ENCODE measurements at places on chromosomes 16 and 17.

DNA sequence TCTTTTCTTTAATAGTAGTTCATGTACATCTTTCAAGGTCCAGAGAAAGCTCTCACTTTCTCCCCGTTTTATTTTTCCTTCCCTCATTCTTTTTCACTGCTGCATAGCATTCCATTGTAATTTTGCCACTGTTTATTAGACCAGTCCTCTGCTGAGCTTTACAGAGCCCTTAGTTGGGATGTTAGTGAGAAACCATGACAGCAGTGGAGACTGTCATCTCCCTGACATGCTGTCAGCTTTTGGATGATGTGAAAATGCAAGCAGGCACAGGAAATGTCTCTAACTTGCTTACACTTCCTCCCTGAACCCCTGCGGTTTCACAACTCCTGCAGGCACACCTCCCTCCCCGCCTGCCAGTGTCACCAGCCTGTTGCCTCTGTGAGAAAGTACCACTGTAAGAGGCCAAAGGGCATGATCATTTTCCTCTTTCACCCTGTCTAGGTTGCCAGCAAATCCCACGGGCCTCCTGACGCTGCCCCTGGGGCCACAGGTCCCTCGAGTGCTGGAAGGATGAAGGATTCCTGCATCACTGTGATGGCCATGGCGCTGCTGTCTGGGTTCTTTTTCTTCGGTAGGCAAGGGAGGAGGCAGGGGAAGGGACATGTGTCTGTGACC, at the start of gene ITGAL:
Gene ITGAL (plus strand): TSS at position 415 of the 615 bp plus-strand sequence. CDS start 96 bp downstream, at position 511.
- DNase-seq: no peak

GRCh38 chr16:2924901-2925755, 13.4 kb downstream of the FLYWCH1 start:
- DNase-seq: no peak

DNA sequence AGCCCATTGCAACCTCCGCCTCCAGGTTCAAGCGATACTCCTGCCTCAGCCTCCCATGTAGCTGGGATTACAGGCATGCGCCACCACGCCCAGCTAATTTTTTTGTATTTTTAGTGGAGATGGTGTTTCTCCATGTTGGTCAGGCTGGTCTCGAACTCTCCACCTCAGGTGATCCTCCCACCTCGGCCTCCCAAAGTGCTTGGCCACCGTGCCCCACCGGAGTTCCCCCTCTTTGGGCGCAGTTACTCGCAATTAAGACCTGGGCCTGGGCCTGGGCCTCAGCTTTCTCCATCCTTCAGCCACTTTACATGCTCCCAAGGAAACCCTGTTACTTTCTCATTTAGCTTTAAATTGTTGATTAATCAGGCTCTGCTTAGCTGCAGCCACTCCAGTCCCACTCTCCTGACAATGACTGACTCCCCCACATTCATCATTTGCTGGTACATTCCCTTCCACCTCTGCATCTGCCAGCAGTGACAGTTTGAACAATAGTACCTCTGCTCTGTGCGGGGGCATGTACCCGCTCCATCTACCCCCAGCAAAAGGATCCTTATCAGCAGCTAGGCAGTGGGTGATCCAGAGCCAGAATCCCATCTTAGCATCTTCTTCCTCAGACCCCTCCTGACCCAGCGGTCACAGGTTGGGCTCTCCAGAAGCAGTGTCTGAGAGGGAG, 47.2 kb upstream of the SLC47A1 start:
- DNase-seq: no peak

DNA sequence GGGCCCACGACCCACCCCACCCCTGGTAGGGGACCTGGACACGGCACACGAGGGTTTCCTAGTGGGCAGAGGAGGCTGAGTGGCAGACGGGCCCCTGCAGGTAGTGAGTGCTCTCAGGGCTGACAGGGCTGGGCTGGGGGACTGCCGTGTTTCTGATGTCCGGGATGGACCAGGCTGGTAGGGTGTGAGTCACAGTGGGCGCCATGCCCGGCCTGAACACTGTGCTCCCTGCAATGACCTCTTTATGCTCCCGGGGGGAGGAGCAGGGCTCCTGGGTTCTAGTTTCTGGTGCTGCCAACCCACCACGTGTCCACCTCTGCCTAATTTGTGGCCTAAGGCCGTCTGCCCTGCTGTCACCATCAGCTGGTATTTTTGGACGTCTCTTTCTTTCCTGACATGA, 26.3 kb downstream of the ARHGAP23 start:
- DNase-seq: peak; percentile 78

DNA sequence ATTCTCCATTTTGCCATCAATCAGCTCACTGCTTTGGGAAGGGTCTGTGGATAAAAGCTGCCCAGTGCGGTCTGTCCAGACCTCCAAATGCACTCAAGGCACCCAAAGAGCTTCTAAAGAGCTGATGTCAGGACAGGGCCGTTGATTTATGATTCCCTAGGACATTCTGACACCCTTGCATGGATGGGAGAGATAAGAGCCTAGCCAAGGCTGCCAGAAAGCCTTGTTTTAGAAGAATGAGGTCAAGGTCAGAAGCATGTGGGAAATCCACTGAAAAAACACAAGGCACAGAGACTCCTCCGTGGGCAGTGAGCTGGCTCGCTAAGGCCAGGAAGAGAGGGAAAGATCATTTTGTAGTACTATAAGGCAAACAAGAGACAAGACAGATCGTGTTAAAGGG, 214.0 kb downstream of the CDH11 start:
- peak; percentile 89 for DNase-seq

GRCh38 chr17:8474826-8475225, 39.1 kb downstream of the NDEL1 start:
- no peak for DNase-seq
